ENCODE measurements at places on chromosomes 2 and 18.

DNA sequence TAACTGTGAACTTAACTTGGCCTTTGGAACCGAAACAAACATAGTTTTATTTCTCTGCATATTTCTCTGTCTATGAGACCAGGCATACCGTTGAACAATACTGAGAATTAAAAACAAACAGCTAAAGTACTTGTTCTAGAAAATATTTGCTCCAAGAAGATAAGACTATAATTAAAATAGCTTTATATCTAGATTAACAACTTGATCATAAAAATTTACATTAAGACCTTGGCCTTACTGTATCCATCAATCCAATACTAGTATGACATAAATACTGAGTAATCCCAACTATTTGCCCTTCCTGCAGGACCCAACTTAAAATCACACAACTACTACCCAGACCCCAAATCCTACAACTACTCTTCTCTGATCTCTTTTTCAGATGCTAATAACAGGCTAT is 260.9 kb downstream of the RIT2 start:
- DNase-seq = no peak

DNA sequence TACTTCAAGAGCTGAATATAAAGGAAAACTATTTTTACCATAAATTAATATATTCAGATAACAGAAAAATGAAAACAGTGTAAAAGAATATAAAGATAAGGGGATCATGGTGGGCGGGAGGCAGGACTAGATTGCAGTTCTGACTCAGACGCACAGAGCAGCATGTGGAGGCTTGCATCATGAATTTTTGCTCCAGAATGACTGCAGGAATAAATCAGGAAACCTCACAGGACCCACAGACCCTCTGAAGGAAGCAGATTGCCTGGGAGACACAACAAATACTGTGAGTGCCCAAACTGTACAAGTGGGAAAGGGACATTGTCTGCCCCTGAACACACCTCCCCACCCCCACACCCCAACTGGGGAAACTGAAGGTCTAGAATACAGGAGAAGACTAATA is 19.2 kb upstream of the SIGLEC15 start:
- no peak for DNase-seq

DNA sequence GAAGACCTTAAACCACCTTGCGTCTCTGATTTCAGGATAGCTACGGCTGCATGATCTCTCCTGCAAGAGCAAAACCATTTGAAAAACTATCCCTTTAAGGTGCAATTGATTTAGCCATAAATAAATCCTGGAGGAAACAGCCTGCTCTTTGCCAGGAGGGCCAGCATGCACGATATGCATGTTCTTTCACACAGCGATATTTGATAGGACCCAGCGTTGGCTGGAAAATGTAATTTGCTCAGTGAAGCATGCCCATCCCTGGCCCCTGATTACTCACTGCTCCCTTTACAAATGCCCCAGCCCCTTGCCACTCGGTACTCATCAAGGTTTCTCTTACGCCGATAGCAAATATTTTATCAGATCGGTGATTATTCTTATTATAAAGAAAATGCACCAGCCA is 315.4 kb downstream of the CDH2 start:
- DNase-seq = no peak

GRCh38 chr18:56516789-56517188 is 121.6 kb downstream of the TXNL1 start:
- DNase-seq = no peak

GRCh38 chr2:54496920-54497319 is 40.8 kb downstream of the SPTBN1 start:
- no peak for DNase-seq

DNA sequence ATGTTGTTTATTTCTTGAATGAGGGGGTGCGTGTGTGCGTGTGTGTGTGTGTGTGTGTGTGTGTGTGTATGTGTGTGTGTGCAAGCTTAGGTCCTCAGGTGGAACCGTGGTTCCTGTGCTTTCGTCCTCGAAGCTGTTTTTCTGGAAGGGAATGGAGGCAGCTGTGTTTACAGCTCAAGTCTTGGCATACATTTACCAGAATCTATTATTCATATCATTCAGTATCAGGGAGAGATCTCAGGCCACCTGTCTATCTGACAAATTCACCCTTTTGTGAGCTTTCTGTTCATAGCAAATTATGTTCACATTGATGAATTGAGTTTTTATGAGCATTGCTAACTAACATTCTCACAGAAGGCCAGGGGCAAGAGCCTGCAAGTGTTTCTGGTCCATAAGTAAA is 550.4 kb downstream of the ARHGAP15 start:
- no peak for DNase-seq

DNA sequence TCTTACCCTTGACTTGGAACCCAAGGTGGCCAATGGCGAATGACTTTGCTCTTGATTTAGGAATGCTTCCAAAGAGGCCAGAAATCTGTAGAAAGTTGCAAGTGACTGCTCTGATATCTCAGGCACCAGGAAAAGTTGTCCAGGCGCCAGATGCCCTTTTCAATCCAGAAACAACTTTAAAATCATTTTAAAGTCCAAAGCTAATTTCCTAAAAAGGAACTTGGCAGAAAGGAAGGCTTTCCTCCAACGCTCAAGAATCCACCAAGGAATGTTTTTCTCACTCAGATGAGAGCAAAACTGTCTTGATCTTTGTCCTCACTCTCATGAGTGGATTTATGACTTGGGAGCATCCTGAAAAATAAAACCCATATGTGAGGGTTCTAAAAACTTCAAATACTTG is 5.3 kb downstream of the NGEF start:
- no peak for DNase-seq

GRCh38 chr2:202344178-202344577 is 31.9 kb upstream of the BMPR2 start:
- DNase-seq = no peak

- DNase-seq = no peak
Observed at GRCh38 chr2:238277695-238278094, 10.7 kb downstream of the PER2 start.

- DNase-seq = no peak
Observed at GRCh38 chr2:241941691-241942301, 72.3 kb downstream of the RTP5 start.

- no peak for DNase-seq
Observed at GRCh38 chr2:47639467-47639866, 143.5 kb upstream of the MSH6 start.

- DNase-seq = no peak
Observed at GRCh38 chr2:758073-758820, 81.0 kb upstream of the TMEM18 start.

DNA sequence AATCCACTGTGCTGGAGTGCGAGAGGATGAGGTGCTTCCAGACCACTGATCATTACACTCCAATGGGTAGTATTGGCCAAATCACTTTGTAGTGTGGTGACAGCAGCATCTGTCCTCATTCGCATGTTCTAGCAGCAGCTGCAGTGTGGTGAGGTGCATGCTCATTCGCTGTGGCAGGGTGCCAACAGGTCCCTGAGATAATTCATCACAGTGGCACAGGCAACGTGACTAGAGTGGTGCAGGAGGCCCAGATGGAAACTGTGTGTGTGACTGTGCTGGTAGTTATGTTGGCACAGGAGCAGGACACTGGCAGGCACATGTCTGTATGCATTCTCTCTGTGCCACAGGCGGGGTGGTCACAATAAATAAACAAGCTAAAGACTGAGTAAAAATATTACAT is 329.5 kb upstream of the SYT4 start:
- DNase-seq = no peak

DNA sequence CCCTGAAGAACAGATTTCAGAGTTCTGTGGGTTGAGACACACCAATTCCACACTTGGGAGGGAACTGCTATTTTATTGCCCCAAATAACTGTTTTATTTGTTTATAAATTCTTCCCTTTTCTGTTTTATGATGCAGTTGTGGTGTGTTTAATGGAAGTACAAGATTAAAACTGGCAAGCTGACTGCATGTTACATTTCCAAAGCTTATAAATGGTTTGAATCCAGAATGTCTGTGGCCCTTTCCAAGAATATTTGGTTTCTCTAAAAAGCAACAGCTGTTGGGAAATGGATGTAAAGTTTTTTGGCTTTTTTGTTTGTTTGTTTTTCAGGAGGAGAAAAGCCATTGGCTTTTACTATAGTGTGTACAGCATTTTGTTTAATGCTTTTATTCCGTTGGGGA is 234.5 kb downstream of the MTX2 start:
- DNase-seq = no peak

DNA sequence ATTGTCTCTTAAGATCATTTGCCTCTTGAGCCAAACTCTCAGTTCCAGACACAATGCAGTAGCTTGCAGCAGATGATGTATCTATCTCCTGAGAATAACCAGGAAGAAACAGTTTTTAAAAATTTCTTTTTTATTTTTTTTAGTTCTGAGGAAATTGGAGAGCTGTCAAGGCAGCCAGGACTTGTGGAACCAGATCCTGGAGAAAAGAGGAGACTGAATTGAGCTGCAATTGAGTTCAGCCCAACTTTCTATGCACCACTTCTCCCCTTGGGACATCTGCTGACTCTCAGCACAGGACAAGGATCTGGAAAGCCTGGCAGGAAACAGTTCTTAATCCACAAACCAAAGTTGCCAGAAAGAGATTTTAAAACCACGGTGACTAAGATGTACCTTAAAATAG is 13.5 kb upstream of the CSRNP3 start:
- no peak for DNase-seq

DNA sequence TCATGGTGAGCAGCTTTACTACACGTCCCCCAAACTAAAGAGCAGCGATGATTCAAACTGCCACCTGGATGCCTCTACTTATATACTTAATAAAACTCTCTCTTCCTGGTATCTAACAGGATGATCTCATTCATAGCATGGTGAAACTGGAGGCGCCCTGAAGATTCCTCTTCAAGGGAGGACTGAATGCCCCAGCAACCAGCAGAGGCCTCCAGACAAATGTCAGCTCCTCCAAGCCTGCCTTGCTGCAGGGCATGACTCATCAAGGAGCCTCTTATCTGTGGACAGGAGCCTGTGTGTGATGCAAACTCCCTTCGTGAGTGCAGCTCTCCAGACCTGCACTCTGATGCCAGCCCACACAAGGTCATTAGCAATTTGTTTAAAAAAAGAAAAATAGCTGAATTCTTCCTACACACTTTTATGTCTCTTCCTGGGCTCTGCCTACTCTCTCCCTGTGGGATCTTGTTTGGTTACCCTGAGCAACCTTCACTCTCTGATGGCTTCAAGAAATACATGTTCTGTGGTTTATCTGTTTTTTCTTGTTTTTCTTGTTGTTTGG is 30.2 kb downstream of the LONRF2 start:
- peak; percentile 50 for DNase-seq

DNA sequence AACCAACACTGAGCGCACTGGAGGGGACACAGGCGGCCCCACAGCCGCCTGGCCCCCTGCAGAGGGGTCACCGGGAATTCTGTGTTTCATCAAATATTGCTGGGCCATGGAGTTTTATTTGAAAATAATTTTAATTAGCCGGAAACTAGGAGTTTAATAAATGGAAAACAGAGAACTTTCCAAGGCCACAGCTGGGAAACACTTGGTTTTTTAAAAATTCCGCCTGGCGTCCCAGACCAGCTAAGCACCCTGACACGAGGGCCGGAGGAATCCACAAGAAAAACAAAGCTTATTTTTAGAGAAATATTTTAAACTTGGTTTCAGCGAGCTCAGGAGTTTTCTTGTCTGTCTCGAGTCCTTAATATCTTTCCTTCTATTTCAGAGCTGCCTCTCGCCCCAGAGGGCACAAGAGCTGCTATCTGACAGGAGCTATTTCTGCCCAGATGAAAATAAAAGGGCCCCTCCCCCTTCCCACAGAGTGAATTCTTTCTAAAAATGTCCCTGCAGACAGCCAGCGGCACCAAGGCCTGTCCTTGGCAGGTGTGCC is 8.2 kb downstream of the ZFP36L2 start:
- no peak for DNase-seq

DNA sequence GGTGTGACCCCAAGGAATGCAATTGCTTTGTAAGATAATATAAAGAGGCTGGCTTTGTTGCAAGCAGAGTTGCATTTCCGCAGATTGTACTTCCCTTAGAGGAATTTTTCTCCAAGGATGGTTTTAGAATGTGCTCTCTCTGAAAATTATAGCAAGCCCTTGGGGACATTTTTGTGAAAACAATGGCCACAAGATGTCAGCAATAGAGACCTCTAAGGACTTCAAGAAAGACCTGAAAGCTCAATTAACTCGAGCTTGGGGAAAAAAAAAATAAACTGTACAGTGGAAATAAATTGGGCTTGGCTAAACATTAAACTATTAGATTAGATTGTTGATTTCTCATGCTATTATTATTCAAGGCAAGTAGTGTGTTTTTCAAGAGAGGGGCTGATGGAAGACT is 81.3 kb upstream of the KYNU start:
- DNase-seq = no peak

- DNase-seq = no peak
Observed at GRCh38 chr2:34810456-34810855, 1211.4 kb upstream of the FAM98A start.

- DNase-seq = no peak
Observed at GRCh38 chr2:117853873-117854272, 39.4 kb downstream of the DDX18 start.

- DNase-seq = no peak
Observed at GRCh38 chr2:238505119-238505891, 78.6 kb downstream of the ASB1 start.

DNA sequence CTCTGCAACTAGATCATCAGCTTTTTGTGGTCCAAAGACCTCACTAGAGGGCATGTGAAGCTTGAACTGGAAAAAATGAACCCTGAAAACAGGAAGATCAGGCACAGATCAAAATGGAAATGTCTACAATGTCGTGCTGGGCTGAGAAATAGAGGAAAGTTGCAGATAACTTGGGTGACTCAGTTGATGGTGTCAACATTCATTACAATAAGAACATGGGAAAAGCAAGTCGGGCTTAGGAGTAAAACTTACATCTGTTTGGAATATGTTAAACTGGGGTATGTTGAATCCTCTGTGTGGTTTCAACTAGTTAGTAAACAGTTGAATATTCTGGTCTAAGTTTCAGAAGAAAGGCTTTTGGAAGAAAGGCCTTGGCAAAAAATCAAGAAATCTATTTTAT is 940.4 kb downstream of the ERBB4 start:
- no peak for DNase-seq

GRCh38 chr18:13973061-13973575 is 57.8 kb upstream of the MC2R start:
- DNase-seq = no peak

DNA sequence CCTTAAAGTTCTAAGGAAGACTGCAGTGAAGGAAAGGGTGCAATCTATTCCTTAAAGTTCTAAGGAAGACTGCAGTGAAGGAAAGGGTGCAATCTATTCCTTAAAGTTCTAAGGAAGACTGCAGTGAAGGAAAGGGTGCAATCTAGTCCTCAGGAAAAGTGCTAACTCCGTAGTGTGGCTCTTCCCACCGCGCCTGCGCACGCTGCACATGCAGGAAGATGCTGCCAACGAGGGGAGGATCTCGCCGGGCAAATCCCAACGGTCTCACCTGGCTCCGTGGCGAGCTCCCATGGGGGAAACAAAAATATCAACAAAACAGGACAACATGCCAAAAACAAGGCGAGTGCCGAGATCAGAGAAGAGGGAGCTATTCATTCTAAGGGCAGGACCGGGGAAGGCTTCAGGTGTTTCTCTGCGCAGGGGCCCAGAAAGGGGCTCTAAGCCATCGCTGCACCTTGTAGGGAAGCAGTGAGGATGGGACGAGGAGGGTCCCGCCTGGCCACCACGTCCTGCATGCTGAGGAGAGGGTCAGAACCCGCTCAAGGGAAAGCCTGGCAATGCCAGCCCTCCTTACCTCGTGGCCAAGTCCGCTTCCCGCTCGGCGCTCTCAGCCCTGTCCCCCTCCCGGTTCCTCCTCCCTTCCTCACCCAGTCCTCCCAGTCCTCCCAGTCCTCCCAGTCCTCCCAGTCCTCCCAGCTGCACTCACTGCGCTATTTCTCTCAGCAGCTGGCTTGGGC is 24.5 kb downstream of the TIMM21 start:
- no peak for DNase-seq

- no peak for DNase-seq
Observed at GRCh38 chr18:33781429-33781828, 203.4 kb downstream of the ASXL3 start.

- no peak for DNase-seq
Observed at GRCh38 chr18:961644-962355, 57.1 kb downstream of the ADCYAP1 start.
